Activated CD8-positive, alpha-beta T cell treated with anti-CD3 and anti-CD28 coated beads, Interleukin-2, amount 10 ng/mL, durations not matched to agents 7 days and 5 days (primary cell): ENCODE measurements at places on chromosomes 16 and 17.

DNA sequence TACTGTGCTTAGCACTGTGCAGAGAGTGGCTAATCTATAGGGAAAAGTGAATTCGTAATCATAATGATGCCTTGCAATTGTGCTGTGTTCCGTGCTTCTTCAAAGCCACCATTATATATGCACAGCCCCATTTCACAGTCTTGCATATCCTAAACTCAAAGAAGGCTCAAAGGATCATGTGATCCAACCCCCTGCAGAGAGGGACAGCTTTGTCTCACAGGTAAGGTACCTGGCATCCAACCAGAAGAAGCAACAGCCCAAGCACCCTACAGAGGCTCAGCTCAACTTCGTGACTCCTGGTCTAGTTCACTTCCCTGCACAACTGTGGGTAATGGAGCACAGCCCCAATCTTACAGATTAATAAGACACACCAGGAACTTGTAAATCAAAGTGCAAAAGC, 124.0 kb downstream of the ZNF423 start:
- DNase-seq: no peak

DNA sequence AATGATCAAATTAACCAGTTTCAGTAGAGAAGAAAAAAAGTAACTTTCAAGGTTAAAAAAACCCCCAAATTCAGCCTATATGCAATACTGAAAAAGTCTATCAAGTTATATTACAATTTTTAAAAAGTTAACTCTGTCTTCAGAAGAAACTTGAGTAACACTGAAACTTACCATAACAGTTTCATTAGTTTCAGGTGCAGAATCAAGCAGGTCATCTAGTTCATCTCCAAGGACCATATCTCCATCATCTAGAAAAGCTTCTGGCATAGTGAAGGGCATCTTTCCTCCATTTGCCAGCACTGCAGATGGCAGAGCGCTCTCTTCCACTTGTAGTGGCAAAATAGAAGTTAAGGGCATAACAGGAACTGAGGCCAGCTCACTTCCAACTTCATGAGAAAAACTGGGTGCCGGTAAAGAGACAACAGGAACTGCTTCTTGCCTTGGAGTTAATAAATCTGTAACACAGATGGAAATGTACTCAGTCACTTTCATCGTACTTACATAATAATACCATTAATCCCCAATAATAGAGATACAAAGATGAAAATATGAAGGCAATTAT, 22.9 kb downstream of the ZC3H7A start:
- no peak for DNase-seq

- DNase-seq: no peak
Measured at GRCh38 chr16:17299790-17300189, 171.0 kb downstream of the XYLT1 start.

GRCh38 chr16:47644166-47644565, 183.0 kb downstream of the PHKB start:
- DNase-seq: no peak

DNA sequence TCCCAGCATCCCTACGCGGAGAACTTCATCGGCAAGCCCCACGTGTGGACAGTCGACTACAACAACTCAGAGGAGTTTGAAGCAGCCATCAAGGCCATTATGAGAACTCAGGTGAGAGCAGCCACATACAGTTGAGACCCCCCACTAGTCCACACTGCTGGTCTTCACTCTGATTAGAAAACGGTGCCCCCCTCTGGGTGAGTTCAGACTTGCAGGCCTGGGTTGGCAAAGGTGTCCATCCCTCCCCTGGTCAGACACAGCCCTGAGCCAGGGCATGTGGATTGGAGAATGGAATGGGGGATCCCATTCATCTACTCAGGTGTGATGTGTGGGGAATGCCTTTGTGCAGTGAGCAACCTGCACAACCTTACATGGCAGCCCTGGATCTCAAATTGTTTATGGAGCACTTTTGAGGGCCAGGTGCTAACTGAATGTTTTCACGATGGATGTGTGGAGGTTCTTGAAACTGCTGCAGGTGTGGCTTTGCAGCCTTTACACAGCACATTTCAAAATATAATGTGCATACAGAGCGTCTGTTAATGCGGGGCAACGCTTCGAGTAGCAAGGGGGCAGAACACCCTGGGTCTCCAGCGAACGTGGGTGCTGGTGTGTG, 72.6 kb downstream of the MGAT5B start:
- DNase-seq: no peak

GRCh38 chr17:44850025-44850424, 2.3 kb downstream of the HIGD1B start:
- no peak for DNase-seq

DNA sequence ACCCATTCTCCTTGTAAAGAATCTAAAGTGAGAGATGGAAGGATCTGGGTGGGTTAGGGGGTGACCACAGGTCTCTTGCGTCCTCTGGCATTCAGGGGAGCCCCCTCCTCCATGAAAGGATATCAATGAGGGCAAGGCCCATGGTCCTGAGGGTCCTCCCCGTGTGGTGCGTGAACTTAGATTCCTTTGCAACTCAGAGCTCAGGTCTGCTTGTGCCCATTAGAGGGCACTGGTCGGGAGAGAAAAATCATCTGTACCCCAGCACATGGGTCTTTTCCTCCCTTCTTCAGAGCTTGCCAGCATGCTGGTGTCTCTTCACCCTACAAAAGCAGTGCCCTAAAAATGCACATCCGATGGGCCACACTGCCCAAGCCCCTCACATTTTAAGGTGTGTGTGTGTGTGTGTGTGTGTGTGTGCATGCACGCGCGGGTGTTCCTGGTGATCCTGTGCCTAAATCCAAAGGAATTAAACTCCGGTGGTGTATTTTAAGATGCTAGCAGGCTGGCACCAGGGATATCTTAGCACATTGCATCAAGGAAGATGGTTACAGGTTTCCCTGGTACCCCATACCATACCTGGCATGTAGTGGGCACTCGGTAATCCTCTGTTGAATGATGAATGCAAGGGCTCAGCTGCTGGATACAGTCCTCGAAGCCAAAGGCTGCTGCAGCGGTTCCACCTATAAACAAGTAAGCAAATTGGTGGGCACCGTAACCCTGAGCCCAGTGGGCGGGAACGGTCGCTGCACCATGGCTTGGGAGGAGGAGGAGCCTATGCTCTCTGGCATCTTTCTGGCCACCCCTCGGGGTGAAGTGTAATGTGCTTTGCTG, 4.7 kb downstream of the C1QTNF1 start:
- no peak for DNase-seq

GRCh38 chr17:5536866-5537650, 47.3 kb downstream of the NLRP1 start:
- no peak for DNase-seq

- no peak for DNase-seq
Measured at GRCh38 chr17:33009636-33010035, 18.0 kb downstream of the SPACA3 start.

GRCh38 chr17:79192503-79193351, 118.1 kb downstream of the ENGASE start:
- DNase-seq: peak; percentile 57

DNA sequence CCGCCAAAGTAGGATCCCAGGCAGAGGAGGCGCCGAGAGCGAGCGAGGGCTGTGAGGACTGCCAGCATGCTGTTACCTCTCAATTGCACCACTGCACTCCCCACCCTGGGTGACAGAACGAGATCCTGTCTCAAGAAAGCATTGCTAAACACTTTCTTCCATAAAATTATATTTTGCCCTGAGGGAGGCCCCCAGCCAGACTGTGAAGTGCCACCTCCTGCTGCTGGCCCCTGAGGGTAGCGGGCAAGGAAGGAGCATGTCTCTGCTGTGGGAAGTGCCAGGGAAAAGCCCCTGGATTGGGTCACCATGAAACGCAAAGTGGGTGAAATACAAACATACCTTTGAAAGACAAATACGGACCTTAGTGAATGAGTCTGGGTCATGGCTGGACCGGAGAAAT, 78.0 kb upstream of the AMZ2 start:
- DNase-seq: no peak

DNA sequence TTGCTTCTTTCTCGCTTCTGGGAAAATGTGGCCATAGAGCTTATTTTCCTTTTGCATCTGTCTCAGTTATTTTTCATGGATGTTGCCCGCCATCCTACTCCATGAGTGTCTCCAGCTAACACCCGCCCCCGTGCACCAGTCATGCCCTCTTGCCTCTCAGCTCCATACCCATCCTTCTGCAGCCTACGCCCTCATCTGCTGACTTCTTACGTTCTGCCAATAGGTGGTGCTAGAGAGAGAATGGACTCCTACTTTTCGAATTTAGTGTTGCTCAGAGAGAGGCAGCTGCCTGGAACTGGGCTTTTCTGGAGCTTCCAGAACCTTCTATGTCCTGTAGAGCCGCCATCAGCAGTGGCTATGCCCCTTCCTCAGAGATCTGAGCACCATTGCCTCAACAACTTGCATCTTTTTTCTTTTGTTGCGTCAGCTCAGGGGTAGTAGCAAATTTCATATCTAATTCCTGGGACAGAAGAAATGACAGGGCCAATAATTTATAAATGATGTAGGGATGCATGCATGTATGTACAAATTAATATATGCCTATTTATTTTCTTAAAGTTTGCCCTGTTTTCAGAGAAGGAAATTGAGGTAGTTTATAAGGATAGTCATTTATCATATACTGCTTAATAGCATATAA, 119.7 kb upstream of the MYOCD start:
- peak; percentile 21 for DNase-seq

- DNase-seq: no peak
Measured at GRCh38 chr16:80938004-80938878, 68.4 kb downstream of the CMC2 start.

DNA sequence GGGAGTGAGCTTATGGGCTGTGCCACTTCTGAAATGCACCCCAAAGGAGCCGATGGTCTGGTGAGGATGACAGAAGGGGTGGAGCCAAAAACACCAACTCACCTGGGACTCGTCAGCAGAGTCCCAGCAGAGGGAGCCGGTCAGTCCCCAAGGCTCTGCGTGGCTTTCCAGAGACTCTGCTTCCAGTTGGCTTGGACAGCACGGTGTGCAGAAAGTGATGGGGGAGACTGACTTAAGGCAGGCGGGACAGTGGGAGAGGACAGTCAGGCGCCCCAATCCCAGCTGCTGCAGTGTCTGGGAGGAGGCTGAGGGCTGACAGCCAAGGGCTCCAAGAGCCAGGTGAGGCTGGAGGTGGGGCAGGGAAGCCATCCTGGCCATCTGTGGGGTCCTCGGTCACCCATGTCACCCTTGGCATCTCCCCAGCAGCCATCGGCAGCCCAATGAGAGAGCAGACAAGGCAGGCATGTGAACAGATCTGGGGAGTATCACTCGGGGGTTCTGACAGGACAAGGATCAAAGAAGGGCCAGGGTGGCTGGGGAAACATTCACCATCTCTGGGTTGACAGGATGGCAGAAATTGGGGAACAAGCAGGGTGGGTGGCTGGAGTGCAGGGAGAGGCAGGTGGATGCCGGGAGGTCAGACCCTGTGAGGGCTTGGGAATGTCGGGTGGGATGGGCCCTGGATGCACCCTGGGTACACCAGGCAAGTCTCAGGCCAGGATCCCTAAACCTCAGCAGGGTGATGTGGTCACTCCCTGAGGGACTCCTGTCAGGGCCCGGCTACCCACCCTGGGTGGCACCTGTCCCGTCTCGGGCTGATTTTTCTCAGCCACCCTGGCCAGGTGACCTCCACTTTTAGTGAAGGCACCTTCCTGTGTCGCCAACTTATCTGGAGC, 8.9 kb upstream of the KRTAP17-1 start:
- DNase-seq: no peak

DNA sequence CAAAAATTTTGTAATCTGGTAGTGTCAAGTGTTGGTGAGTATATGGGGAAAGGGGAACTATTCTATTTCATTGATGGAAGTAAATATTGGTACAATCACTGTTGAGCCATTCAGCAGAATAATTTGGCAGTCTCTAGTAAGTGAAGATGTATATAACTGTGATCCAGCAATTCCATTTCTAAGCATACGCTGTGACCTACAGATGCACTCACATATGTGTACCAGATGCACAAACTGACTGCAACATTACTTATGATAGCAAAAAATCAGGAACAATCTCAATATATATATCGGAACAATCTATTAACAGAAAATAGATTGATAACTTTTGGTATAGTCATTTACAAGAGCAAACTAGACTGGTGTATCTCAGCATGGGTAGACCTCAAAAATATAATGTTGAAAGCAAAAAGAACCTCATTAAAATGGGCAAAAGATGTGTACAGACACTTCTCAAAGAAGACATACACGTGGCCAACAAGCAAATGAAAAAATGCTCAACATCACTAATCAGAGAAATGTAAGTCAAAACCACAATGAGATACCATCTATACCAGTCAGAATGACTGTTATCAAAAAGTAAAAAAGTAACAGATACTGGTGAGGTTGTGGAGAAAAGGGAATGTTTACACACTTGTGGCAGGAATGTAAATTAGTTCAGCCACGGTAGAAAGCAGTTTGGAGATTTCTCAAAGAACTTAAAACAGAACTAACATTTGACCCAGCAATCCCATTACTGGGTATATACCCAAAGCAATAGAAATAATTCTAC, 20.7 kb downstream of the ADAP2 start:
- DNase-seq: no peak
